ENCODE measurements at places on chromosomes 11 and 22.

DNA sequence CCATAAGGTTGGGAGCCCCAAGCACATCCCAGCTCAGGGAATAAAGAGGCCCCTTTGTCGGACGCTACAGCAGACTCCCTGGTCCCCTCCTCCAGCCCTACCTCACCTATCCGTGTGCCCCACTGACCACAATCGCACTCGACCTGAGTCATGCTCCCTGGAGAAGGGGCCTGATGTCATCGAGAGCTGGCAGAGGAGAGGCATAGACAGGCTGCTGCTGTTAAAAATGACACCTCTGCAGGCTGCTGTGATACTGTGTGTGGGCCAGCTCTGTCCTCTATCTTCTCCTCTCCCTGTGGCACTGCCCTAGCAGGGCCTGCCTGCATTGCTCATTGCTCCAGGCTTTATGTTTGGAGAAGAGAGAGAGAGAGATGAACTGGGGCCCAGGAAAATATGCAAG, 123.4 kb upstream of the SYT13 start:
- no peak for DNase-seq

DNA sequence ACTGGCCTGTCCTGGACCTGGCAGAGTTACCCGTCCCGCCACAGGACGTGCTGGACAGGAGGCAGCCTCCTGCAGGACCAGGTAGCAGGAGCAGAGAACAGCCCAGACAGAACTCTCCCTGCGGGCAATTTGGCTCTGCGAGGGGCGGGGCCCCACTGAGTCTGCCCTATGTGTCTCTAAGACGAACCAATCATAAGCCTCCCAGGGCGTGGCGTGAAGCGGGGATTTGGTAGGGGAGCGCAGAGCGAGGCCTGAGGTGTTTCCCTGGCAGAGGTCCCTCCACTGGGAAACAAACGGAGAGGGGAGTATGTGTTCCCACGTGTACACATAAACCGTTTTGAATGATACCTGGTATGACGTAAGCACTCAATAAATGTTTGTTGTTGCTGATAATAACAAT, 7.4 kb downstream of the CD82 start:
- no peak for DNase-seq

DNA sequence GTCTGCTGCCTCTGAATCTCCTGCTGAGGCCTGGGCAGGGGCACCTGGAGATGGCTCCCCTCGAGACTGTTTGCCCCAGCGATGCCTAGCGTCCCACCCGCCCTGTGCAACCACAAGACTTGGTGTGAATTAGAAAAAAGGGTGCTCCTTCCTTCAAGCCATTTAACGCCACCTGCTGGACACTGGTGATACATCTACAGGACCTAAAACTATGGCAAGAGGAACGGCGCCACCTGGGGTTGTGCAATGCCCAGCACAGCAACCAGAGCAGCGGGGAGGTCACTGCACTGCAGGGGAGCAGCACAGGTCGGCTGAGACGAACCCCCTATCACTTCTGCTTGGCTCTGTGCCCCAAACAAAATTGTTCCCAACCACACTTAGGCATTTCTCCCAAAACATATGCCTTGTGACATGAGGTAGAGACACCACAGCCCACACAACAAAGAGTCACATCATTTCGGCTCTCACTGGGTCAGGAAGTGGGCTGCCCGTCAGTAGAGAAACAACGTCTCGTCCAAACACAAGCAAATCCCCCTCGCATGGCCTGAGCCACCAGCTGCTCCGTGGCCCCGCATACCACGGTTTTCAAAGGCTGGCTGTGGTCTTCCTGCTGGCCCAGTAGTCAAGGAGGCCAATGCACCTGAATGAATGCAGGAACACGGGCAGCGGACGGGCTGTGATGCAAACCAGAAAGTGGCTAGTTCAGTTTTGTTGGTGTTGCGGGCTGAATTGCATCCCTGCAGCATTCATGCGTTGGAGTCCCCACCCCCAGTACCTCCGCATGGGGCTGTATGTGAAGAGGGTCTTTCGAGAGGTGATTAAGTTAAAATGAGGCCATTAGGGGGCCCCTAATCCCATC, 171.9 kb downstream of the SHANK2 start:
- DNase-seq = peak; percentile 56

DNA sequence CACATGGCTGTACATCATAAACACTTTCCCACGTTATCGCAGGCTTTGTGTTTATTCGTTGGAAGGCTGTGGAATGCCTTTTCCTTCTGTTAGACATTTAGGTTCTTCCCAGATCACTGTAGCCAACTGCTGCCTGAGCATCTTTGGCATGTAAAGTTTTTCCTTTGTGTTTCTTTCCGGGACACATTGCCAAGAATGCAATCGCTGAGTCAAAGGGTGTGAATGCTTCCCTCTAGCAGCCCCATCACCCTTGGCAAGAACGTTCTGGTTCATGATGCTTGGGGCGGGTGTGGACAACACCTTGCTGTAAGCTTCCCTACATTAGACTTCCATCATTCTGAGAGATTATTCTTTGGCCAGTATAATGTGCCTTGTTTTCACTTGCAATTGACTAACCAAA, 136.2 kb downstream of the OSBP2 start:
- peak; percentile 89 for DNase-seq

DNA sequence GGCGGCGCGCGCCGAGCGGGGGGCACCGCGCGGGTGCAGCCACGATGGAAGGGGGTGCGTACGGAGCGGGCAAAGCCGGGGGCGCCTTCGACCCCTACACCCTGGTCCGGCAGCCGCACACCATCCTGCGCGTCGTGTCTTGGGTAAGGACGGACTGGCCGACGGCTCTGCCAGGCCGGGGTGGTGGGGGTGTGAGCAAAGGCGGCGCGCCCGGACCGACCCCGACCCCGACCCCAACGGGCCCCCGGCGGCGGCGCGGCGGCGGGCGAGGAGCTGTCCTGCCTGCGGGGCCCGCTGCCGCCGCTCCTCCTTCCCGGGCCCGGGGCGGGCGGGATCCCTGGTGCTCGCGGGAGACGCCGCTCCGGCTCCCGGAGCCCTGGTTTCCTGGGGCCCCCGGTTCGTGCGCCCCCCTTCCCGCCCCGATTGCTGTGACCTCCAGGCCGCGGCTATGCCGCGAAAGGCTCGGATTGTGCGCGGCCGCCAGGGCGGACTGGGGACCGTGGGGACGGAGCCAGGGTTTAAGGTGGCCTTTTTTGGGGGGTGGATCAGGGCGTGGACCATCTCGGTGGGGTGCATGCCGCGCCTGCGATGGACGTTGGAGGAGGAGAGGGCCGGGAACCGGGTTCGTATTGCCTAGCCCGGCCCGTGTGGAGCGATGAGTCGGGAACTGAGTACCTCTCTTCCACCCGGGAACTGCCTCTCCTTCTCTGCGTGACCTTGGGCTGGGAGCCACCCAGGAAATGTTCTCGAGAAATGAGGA, at the start of gene SYNGR1:
Gene SYNGR1 (plus strand): TSS at position 25 of the 760 bp plus-strand sequence. CDS start 20 bp downstream, at position 45.
- peak; percentile 39 for DNase-seq

- DNase-seq = no peak
Observed at GRCh38 chr22:28005513-28005912, 86.5 kb upstream of the PITPNB start.

- DNase-seq = no peak
Observed at GRCh38 chr11:32566517-32566916, 17.1 kb upstream of the EIF3M start.

DNA sequence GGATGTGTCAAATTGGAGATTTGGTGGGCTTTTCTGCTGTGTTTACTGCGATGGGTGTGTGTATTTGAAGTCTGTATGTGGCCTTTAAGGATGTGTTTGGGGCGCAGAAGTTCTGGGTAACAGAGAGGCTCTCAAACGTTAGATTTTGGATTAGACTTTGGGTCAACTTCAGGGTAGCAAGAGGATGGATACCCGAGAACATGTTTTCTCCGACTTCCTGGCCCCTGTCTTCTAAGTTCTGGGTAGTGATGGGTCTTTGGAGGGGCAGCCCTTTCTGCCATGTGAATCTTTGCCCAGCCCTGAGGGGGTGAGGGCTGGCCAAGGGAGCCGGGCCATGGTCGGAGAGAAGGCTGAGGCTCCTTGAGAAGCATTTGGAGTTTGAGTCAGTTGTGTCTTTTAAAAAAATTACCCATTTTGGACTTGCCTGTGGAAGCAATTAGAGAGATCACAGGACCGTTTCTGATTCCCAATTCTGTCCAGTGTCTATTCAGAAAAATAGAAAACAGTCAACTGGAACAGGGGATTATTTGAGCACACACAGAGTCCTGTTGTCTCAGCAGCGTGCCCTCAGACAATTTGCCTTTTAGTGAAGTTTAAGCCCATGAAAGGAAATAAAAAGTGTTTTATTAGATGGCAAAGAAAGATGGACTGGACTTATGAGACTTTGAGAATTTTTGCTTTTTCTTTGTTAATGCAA, 114.4 kb downstream of the PTPRJ start:
- no peak for DNase-seq

- no peak for DNase-seq
Observed at GRCh38 chr11:128947773-128948172, 5.1 kb upstream of the TP53AIP1 start.

- DNase-seq = no peak
Observed at GRCh38 chr11:118876286-118876685, 7.4 kb upstream of the CXCR5 start.

All from AG08395 (cell line).